ENCODE measurements at places on chromosomes 7 and 10.

GRCh38 chr7:27110186-27111031 lies 7.9 kb upstream of the HOXA2 start:
- no peak for DNase-seq

DNA sequence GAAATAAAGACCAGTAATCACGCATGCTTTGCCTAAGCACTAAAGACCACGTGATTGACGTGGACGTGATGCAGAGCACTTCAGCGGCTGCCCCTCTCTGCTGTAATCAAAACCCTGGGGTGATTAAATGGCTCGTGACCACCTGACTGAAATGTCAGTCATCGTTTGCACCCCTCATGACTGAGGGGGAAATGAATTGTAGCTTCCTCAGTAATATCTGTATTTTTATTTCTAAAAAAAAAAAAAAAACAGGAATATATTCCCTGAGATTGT lies 148.1 kb upstream of the RSU1 start:
- no peak for DNase-seq

DNA sequence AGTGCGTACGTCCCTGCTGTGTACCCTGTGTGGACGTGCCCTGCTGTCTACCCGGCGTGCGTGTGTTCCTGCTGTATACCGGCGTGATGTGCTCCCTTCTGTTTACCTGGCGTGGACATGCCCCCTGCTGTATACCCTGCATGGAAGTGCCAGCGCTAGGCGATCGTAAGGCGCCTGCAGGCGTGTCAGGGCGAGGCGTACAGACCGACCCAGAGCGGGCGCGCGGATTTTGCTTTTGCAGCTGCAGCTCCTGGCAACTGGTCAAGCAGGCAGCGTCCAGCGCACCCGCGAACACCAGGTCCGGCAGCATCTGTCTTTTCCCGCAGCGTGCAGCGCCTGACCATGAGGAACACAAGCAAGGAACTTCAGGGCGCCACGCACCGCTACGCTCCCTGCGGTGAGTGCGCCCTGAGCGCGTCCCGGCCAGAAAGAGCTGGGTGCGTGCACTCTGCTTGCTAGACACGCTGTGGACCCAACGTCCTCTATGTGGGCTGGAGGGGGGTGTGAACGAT lies 680 bp downstream of the C7orf57 start:
- DNase-seq = no peak

DNA sequence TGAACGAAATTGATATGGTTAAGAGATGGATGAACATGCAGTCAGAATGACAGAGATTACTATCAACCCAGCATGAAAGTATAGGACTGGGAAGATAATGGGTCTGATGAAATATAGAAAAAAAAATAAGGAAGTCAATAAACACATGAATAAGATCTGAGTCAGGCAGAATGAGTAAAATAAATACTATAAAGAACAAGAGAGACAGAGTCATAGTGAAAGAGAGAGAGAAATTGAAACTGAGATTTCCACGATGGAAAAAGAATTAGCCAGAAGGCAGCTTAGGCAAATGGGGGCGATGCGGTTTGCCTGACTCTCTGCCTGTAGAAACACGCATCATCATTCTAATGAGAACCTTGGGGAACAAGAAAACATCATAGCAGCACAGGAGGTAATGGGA lies 26.6 kb downstream of the SEMA3D start:
- no peak for DNase-seq

- no peak for DNase-seq
Measured at GRCh38 chr7:92802406-92802805, 34.0 kb downstream of the CDK6 start.

DNA sequence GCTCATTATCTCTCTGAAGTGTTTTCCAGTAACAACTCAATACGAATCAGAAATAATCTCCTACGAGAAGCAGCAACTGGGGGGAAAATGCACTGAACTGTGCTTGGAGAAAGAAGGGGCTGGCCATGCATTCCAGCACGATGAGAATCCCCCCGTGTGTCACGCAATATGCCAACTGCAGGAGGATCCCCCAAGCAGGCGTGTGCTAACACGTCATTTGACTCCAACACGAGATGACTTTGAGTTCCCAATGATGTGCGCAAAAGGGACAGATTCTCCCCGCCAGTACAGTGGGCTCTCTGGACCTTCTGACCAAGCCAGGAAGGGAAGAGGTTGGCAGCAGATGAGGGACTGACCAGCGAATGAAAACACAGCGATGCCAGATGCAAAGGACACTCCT lies 105.5 kb downstream of the KCNMA1 start:
- no peak for DNase-seq

- DNase-seq = no peak
Measured at GRCh38 chr10:86583983-86584382, 62.4 kb upstream of the WAPL start.

- DNase-seq = no peak
Measured at GRCh38 chr10:92082583-92083280, 159.2 kb downstream of the BTAF1 start.

DNA sequence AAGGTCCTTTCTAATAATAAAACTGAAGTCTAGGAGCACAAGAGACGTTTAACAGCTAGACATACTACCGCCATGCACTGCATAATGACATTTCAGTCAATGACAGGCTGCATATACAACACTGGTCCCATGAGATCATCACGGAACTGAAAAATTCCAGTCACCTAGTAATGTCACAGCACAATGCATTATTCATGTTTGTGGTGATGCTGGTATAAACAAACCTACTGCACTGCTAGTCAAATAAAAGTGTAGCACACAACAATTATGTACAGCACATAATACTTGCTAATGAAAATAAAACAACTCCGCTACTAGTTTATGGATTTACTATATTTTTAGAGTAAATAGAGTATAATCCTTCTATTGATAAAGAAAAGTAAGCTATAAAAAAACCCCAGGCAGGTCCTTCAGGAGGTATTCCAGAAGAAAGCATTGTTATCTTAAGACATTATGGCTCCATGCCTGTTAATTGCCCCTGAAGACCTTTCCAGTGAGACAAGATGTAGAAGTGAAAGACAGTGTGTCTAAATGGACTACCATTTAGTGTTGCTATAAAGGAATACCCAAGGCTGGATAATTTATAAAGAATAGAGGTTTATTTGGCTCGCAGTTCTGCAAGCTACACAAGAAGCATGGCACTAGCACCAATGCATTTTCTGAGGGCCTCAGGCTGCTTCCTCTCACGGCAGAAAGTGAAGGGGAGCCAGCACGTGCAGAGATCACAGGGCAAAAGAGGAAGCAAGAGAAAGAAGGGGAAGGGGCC lies 47.1 kb downstream of the HIBADH start:
- DNase-seq = no peak

GRCh38 chr7:37352974-37353948 lies 95.4 kb downstream of the ELMO1 start:
- peak; percentile 49 for DNase-seq

GRCh38 chr10:124125305-124126116 lies 32.1 kb upstream of the CHST15 start:
- no peak for DNase-seq

DNA sequence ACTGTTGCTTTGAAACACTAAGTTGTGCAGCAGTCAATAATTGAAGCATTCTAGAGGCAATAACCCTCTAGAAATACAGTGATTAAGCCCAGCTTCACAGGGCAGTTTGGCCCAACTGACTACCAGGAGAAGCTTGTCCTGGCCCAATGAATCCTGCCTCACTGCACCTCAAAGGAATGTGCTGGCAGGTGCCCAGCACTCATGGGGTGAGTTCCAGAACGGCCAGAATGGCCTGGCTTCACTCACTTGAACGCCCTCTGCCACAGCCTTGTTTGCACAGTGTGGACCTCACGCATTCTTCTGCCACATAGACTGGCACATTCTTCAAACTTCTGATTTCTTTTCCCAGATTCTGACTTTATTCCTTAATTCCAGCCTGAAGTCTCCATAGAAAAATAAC lies 6.6 kb upstream of the ITIH2 start:
- DNase-seq = no peak

DNA sequence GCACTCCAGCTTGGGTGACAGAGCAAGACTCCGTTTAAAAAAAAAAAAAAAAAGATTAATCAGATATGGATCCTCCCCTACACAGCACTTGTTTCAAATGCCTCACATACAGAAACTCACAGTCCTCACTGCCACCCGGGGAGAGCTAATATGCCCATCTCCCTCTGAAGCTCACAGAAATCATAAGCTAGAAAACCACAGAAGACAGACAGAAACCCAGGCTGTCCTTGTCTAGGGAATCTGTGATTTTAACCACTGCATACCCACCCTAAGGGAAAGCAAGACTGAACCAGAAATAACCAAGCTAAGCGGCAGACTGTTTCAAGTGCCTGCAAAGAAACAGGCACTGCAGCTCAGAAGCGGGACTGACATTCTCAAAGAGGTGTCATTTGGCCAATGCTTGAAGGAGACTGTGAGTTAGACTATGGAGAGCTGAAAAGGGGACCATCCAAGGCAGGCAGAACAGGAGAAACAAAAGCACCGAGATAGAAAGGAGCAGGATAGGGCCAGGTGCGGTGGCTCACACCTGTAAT lies 37.6 kb downstream of the SLC37A3 start:
- DNase-seq = no peak

GRCh38 chr7:22301790-22302189 lies 55.2 kb downstream of the RAPGEF5 start:
- no peak for DNase-seq

- no peak for DNase-seq
Measured at GRCh38 chr10:79248341-79249185, 98.7 kb upstream of the PPIF start.

DNA sequence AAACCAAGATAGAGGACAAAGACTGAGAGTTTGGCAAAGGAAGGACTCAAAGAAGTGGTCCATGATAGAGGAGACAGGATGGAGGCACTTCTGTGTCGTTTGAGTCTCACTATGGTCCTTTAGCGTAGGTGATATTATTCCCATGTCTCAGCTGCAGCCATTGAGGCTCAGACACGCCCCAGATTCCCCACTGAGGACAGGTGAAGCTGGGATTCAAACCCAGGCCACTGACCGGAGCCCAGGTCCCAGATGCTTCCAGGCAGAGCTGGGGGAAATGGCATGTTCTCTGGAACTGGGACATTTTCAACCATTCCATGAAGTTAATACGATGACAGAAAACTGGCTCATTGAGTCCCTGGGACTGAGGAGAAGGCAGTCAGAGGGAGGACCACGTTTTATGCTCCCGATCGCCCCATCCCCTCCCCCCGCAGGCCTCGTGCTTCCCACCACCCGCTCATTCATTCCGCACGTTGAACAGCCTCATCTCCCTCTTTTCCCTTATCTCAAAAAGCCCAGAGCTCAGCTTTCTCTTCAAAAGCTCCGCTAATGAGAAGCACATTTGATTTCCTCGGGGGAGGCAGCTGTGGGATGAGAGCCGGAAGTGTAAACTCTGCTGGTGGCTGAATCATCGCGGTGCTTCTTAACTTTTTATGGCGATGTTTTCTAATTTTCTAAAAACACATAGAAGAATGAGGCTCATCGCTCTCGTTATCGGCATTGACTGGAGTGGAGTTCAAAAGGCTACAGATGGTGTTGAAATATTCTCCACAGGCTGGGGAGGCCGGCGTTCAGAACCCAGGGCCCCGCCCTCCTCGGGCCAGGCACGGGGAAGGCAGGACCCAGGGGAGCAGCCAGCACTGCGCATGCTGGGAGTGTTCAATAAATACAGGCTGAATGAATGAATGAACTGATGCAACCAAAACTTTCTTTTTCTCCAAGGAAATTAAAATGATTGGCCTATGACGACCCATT lies 64.0 kb downstream of the OAT start:
- no peak for DNase-seq

- no peak for DNase-seq
Measured at GRCh38 chr7:143892527-143893300, 9.3 kb downstream of the TCAF1 start.

GRCh38 chr10:111506266-111507034 lies 429.6 kb downstream of the ADRA2A start:
- no peak for DNase-seq

GRCh38 chr10:20771051-20771450 lies 126.1 kb downstream of the NEBL start:
- no peak for DNase-seq

GRCh38 chr10:31018962-31019361 lies 12.7 kb downstream of the ZNF438 start:
- no peak for DNase-seq

DNA sequence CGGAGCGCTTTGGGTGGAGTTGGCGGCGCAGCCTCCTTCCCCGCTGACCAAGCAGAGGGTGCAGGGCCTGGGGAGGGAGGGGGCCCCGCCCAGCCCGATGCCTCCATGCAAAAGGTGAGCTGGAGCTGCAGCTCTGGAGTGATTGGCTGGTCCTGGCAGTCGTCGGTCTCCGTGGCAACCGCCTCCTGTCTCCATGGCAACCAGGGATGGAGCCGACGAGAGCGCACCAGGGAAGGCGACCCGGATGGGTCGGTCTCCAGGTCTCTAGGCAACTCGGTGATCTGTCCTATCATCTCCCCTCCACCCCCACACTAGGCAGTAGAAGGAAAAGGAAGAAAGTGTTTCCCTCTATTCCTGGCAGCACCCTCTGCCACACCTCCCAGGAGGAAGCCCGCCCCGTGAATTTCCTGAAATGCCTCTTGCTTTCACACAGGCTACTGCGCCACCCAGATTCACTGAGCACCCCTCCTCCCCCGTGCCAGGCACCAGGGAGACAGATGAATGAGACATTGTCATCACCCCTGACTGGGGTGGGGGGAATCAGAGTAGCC lies 647 bp upstream of the NACAD start:
- no peak for DNase-seq

DNA sequence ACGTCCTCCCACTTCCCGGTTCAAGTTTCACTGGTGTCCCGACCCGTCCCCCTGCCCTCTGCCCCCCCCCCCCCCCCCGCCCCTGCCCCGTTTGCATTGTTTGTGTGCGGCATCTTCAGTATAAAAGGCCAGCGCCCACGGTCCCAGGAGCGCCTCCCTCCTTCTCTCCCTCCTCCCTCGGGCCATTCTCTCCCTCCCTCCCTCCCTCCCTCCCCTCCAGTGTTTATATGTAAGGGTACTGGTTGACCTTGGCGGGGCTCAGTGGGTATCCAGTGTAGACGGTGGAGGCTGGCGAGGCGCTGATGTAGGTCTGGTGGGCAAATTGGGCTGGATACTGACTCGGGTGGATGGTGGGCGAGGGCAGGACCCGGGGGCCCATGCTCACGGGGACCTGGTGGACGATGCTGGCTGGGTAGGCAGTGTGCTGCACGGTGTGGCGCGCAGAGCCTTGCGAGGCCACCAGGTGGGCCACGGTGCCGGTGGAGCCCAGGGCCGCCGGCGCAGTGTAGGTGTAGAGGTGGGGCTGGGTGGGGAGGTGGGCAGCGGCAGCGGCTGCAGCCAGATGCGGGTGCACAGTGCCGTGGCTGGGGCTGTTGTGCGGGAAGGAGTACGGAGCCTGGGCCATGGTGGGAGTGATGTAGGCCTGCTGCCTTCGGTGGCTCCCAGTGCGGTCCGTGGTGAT lies 49.4 kb downstream of the CLEC2L start:
- DNase-seq = no peak

DNA sequence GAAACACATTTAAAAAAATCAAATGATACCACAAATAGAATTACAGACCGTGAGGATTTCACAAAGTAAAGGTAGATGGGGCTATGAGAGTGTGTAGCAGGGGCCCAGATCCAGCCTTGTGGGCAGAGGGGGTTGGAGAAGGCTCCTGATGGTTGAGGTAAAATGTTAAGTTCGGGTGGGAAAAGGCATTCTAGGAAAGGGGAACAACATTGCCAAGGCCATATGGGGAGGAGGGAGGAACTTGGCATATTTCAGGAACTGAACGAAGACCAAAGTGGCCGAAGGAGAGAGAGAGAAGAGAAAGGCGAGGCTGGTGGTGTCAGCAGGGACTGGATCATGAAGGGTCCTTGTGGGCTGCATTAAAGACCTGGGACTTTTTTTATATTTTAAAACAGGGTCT lies 98.9 kb downstream of the CARD11 start:
- no peak for DNase-seq
